Stimulated activated CD8-positive, alpha-beta memory T cell treated with anti-CD3 and anti-CD28 coated beads, Interleukin-12 subunit alpha, Interleukin-12 subunit beta, amount 100 ng/mL, for 4 hours (primary cell): ENCODE measurements at places on chromosomes 3 and 15.

GRCh38 chr3:16119887-16120286, 54.6 kb upstream of the GALNT15 start:
- DNase-seq = no peak

GRCh38 chr15:89116404-89116803, 28.1 kb downstream of the ABHD2 start:
- DNase-seq = no peak

- DNase-seq = no peak
Measured at GRCh38 chr3:179933914-179934313, 102.8 kb downstream of the PEX5L start.

DNA sequence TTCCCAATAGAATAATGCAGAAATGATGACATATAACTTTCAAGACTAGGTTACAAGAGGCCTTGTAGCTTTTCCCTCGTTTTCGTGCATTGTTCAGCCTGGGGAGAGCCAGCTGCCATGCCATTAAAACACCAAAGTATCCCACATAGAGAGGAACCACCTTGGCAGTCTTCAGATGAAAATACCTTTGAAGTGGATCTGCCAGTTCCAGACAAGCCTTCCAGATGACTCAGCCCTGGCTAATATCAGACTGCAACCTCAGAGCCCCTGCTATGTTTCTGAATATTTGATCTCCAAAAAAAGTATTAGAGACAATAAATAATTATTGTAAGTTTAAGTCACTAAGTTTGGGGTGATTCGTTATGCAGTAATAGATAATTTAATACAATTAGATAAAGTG, 294.3 kb upstream of the GBE1 start:
- DNase-seq = no peak

GRCh38 chr15:100785181-100786138, 94.2 kb upstream of the ALDH1A3 start:
- no peak for DNase-seq

DNA sequence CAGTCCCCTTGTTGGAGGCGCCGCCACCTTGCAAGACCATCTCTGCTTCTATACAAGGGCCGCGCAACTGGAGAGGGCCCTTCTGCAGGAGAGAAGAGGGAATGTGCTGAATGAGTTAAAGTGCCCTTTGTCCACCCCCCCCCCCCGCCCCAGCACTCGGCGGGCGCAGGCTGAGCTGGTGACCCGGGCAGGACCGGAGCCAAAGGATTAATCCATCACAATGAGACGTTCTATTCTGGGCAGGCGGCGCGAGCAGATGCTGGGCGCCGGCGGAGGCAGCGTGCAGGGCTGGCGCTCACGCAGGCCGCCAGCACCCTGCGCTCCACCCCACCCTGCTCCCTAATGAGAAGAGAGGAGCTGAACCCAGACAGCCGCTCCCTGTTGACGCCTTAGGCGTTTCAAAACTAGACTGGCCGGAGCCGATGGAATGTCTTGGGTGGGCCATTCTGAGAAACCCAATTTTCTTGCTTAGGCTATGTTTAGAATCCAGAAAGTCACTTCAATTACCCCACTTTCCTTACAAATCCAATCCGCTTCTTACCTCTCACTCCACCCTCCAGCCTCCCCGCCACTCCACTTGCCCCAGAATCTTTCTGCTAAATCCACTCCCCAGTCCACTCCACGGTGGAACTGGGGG, 32.9 kb downstream of the GJD2 start:
- no peak for DNase-seq

DNA sequence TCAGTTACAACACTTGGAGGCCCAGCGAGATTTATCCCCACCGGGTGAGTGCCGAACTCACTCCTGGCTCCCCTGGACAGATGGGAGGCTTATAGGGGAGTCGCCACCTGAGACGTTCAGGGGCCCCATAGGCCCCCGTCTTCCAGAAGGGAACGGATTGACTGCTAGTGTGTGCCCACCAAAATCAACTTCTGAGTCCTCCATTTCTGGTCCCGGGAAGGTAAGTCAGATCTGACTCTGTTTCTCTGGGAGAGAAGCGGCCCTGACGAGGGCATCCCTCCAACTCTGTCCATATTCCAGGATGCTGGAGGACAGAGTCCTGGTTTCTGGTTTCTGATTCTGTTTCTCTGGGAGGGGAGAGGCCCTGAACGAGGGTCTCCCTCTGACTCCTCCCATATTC, 44.3 kb downstream of the ZBTB11 start:
- DNase-seq = no peak

GRCh38 chr15:80584561-80584964, 110.5 kb upstream of the ABHD17C start:
- no peak for DNase-seq

- DNase-seq = no peak
Measured at GRCh38 chr3:72907731-72908620, 20.1 kb downstream of the GXYLT2 start.

DNA sequence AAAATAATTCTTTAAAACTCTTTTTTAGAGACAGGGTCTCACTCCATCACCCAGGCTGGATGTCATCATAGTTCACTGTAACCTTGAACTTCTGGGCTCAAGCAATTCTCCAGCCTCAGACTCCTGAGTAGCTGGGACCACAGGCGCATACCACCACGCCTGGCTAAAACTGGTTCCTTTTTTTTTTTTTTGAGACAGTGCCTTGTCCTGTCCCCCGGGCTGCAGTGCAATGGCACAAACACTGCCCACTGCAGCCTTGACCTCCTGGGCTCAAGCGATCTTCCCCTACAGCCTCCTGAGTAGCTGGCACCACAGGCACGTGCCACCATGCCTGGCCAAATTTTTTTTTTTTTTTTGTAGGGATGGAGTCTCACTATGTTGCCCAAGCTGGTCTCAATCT, 23.7 kb upstream of the FURIN start:
- no peak for DNase-seq

GRCh38 chr3:64228110-64228509, 2.8 kb upstream of the PRICKLE2 start:
- DNase-seq = no peak

DNA sequence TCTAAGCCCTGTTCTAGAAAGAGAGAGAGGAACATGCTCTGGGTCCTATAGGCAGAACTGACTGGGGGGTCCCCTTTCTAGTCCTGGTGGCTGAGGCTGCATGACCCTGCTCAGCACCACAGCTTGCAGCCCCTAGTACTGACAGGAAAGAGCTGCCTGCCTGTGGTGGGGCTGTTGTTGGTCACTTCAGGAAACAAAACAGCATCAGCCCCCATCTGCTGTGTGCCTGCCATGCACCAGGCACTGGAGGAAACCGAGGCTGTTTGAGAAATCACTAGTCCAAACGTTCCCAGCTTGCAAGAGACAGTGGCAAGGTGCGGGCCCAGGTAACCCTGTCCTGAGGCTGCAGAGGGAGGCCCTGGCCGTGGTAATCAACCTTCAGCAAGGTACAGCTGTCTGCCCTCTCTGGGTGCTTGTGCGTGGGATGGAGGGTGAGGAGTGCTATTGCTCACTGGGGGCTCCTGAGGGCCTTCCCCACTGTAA, 90.6 kb downstream of the IQSEC1 start:
- DNase-seq = no peak

DNA sequence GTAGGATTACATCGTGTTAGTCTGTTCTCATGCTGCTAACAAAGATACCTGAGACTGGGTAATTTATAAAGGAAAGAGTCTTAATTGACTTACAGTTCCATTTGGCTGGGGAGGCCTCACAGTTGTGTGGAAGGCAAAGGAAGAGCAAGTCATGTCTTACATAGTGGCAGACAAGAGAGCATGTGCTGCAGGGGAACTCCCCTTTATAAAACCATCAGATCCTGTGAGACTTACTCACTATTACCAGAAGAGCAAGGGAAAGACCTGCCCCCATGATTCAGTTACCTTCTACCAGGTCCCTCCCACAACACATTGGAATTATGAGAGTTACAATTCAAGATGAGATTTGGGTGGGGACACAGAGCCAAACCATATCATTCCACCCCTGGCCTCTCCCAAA, 3.4 kb downstream of the SLC25A26 start:
- no peak for DNase-seq

GRCh38 chr3:134885877-134886621, 91.0 kb downstream of the EPHB1 start:
- no peak for DNase-seq

- DNase-seq = no peak
Measured at GRCh38 chr3:53754325-53754724, 91.9 kb downstream of the CHDH start.

GRCh38 chr3:112417696-112418318, 81.5 kb downstream of the BTLA start:
- no peak for DNase-seq

DNA sequence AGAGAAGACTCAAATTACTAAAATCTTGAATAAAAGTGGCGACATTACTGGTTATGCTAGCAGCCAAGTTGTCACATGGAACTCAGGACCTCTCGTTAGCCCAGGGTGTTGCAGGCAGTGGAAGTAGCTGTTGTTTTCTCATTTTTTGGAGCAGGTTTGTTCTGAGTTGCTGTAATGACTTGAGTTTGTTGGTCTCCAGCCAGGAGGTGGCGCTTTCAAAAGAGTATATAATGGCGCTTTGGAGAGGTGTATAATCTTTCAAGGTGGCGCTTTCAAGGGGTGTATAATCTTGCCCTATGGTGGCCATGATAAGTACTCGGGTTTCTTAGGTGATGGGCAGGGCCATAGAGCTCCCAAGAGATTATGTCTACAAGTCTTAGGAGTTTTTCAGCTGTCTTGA, 632.7 kb downstream of the NTRK3 start:
- no peak for DNase-seq

DNA sequence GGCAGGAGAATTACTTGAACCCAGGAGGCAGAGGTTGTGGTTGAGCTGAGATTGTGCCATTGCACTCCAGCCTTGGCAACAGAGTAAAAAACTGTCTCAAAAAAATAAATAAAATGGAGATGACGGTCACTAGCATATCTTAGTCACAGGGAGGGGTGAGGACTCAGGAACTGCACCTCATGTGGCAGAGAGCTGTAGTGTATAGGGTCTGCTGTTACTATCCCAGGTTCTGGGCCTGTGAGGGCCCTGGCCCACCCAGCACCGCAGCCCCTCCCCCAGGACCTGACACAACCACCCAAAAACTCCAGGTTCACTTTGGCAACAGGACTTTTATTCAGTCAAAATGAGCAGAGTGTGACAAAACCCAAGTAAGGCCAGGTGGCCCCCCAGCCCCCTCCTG, 22.3 kb downstream of the RNU5B-1 start:
- DNase-seq = no peak

GRCh38 chr3:116270056-116270455, 175.2 kb downstream of the LSAMP start:
- no peak for DNase-seq

DNA sequence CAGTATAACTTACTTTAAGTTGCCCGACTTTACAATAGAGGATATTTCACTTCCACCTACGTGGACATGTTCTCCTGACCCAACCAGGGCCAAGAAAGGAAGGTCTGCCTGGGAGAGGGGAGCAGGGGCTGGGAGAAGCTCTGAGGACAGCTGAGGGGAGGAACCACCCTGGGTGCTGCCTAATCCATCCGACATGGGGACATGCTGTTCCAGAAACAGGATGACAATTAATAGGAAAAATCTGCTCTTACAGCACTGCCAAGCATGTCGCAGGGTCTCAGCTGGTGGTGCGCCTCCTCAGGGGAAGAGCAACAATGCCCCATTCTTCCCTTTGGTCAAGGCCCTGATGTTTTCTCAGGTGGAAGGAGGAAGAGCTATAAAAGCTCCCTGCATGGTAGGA, 132.3 kb downstream of the NTRK3 start:
- DNase-seq = no peak

DNA sequence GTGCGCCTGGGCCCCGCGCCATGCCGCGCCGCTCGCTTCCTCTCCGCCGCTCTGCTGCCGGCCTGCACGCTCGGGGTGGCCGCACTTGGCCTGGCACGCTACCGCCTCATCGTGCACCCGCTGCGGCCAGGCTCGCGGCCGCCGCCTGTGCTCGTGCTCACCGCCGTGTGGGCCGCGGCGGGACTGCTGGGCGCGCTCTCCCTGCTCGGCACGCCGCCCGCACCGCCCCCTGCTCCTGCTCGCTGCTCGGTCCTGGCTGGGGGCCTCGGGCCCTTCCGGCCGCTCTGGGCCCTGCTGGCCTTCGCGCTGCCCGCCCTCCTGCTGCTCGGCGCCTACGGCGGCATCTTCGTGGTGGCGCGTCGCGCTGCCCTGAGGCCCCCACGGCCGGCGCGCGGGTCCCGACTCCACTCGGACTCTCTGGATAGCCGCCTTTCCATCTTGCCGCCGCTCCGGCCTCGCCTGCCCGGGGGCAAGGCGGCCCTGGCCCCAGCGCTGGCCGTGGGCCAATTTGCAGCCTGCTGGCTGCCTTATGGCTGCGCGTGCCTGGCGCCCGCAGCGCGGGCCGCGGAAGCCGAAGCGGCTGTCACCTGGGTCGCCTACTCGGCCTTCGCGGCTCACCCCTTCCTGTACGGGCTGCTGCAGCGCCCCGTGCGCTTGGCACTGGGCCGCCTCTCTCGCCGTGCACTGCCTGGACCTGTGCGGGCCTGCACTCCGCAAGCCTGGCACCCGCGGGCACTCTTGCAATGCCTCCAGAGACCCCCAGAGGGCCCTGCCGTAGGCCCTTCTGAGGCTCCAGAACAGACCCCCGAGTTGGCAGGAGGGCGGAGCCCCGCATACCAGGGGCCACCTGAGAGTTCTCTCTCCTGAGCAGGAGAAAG, 951 bp downstream of the GPR62 start:
- DNase-seq = no peak

- DNase-seq = no peak
Measured at GRCh38 chr3:114022145-114022802, 34.1 kb downstream of the CCDC191 start.

DNA sequence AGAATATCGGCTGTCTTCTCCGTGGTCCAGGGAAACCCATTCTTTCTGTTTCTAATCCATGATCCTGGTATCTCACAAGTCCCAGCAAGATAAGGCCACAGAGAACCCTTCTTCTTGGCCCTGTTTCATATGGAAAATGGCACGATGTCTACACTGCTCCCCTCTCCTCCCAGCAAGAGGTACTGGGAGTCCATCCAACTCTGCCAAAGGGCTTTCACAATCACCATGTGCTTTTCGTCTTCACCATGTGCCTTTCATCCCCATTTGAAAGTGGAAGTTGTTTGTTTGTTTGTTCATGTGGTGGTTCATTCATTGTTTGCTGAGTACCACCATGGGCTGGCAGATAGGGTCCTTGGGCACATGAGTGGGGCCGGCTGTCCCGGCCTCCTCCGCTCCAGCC, 5.5 kb downstream of the ITIH3 start:
- DNase-seq = no peak
